ENCODE measurements at places on chromosomes 11 and 22.
A peak's percentile ranks its signal among the peaks of the same experiment; 100 is the strongest.

- DNase-seq, result peak; percentile 11
Measured at GRCh38 chr11:122784325-122784955, 53.9 kb upstream of the CRTAM start.

DNA sequence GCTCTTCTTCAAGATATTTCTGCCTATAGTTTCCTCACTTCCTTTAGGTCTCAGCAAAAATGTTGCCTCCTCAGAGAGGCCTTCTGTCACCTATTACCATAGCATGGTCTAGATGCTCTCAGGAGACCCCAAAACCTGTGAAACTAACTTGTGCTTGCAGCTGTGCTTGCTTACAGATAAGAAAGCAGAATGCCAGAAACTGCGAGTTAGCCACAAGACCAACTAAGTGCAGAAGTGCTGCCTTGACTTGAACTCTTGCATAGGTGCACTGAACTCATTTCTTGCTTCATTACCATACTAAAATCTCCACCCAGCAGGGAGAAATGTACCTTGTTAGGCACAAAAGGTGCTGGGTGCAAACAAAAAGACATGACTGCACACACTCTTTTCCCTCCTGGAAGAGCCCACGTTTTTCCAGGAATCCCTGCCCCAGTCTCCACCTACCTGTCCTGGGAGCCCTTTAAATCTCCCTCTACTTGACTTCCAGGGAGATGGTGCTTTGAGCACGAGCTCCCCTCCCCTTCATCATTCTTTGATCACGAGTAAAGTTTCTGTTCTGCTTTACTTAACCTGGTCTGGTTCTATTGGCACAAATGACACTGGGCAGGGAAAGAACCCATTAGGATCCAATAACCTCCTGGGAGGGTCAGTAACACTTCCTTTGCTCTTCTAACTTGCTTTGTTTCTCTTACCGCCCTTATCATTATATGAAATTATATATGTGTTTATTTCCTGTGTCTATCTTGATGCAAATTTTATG lies 137.7 kb upstream of the DDI1 start:
- no peak for DNase-seq

DNA sequence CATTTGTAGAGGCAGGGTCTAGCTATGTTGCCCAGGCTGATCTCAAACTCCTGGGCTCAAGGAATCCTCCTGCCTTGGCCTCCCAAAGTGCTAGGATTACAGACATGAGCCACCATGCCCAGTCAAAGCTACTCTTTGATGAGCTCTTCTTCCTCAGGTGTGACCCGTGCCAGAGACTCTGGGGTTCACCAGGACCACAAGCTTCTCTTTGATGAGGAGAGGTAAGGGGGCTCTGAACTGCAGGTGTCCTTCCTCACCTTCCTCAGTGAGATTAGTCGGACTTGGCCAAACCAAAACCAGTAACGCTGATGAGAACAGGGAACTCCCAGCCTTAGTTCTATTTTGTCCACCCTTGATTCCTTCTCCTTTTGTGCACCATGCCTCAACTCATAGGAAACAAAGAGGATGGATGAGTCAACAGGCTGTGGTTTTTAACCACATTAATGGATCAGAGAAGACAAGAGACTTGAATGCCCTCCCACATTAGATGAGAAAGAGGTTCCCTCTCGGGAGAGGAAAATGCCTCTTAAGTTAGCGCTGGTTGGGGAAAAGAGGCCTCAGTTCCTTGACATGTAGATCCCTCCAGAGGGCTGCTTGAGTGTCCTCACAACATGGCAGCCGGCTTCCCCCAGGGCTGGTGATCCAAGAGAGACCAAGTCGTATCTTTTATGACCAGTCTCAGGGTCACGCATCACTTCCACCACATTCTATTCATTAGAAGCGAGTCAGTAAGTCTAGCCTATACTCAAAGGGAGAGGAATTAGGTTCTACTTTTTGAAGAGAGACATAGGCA lies 25.7 kb upstream of the CTR9 start:
- DNase-seq, result no peak

GRCh38 chr22:36397131-36398093 lies 9.6 kb upstream of the MYH9 start:
- DNase-seq, result no peak

DNA sequence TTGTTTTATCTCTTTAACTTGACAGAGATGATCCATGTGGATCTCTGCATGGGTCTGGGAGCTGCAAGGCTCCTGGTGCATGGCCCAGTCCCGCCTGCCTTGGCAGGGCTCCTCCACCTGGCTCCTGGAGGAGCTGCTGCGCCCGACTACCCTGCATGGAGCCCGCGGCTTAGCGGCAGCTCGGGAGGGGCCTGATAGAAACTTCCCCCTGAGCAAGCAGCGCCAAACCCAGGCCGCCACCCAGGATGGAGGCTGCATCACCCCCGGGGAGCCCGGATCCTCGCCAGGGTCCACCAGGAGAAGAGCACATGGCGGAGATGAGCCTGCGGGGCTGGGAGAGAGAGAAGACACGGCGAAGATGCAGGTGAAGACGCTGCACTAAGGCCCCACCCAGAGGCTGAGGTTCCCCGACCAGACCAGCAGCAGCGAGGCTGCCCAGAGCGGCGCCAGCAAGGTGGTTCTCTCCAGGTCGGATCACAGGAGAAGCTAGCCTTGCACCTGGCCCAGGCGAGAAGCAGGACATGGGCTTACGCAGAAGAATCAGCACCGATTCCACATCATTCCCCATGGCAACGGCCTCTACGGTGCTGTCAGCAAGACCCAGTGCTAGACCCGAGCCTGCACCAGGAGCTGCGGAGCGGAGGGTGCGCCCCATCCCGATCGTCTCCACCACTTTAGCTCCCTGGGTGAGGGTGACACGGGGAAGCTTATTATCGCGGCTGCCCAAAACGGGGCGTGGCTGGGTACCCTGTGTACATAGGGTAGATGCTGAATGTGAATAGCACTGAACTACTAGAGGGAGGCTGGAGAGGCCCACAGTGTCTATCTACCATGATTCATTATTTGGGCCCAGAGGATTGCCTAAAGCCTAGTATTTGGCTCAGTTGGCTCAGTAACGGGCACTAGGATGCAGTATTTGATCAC lies 41.3 kb upstream of the VPREB1 start:
- no peak for DNase-seq

DNA sequence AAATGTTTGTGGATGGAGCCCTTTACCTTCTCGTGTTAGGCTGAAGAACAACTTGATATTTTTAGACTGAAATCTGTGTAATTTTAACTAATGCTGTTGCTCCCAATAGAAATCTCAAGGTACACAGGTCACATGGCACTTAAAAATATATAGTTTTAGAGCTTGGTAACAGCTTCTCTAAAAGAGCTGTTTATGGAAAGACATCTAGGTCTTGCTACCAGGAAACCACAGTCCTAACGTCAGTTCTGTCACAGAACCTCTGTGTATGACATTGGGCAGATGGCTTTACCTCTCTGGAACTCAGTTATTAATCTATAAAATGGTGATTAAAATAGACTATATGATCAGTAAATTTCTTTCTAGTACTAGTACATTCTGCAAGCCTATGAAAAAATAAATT lies 35.4 kb downstream of the PAK1 start:
- DNase-seq, result no peak

Data from HS-27A (cell line).